Suppressor macrophage treated with lipopolysaccharide for 4 hours (primary cell): ENCODE measurements at places on chromosomes 12 and 14.

GRCh38 chr12:9449181-9449580 is 158.5 kb downstream of the KLRB1 start:
- DNase-seq: peak; percentile 19

GRCh38 chr12:123254853-123255446 is 16.7 kb downstream of the CDK2AP1 start:
- no peak for DNase-seq

GRCh38 chr14:104090071-104090748 is 4.7 kb downstream of the ASPG start:
- no peak for DNase-seq

DNA sequence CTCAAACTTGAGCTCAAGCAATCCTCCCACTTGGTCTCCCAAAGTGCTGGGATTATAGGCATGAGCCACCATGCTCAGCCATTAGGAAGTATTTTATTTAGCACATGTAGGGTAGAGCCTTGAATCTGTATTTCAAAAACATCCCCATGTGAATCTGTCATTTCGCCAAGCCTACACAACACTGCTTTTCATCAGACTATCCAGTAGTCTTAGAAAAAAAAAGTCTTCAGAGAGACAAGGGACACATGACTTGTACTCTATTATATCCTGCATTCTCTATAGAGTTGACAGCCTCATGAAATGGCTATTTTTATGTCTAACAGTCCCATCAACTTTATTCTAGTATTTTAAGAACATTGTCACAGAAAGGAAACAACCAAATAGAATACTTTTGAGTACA is 35.4 kb downstream of the TM7SF3 start:
- DNase-seq: no peak

DNA sequence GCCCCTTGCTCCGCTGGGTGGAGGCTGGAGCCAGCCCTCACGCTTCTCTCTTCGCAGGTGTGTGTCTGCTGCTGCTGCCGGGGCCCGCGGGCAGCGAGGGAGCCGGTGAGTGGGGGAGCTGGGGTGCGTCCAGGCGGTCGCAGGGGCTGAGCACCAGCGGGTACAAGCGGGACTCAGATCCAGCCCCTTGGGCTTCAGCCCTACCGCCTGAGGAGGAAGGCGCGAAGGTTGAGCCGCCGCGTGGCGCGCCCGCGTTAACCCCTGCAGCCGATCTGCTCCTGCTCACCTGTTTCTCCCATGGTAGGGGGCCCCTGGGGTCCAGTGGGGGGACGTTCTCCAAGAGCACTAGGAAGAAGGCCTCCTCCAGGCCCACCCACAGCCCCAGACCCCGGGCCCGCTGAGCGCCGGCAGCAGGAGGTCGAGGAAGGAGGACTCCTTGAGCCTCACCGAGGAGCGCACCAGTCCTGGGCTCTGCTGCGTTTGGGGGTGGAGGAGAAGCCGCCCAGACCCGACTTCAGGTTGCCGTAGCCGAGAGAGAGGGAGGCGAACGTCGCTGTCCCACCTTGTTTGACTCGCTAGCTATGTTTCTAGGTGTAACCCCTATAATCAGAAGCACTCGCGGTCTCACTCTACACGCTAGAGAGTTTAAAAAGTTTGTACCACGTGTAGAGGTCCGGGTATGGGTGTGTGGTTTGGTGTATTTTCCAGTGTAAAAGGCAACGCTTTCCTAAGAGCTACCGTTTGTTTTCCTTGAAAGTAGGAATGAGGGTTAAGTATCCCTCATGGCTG is 834 bp downstream of the COCH start:
- DNase-seq: no peak

GRCh38 chr14:31435276-31435675 is 14.9 kb upstream of the HEATR5A start:
- DNase-seq: no peak

DNA sequence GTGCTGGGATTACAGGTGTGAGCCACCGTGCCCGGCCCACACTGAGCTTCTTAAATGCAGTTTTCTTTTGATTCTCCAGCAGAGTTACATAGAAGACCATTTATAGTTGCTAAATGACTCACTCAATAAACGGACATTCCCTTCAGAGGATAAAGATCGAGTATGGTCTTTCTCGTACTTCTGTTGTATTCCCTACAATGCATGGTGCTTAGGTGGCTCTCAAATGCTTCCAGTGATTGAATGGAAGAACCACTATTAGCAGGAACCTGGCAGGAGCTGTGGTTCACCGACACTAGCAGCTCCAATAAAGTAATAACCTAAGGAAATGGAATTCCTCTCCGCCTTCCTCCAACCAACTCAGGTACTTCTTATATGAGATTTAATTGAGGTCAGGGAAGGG is 3.9 kb upstream of the GPRC5A start:
- DNase-seq: no peak

GRCh38 chr14:90797451-90797850 is 18.8 kb downstream of the TTC7B start:
- DNase-seq: peak; percentile 24

- DNase-seq: no peak
Observed at GRCh38 chr12:119245904-119246494, 67.3 kb downstream of the HSPB8 start.

DNA sequence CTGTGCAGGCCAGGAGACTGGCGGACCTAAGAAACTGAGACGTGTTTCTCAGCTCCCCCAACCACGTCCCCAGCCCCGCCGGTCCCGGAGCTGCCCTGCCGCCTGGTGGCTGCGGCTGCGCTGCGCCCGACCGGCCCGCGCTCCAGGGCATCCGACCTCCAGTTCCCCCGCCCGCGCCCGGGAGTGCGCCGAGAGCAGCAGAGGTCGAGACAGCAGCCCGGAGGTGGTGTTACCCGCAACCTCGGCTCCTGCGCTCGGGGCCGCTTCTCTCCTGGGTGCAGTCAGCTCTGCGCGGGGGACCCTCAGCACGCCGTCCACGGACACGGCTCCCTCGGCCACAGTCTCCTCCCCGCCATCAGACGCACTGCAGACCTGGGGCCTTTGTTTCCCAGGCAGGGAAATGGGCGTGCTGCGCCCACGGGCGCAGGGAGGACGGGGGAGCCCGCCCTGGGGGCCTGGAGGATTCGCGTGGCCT is 21.6 kb upstream of the GPR132 start:
- peak; percentile 93 for DNase-seq

GRCh38 chr14:51277753-51278415 is 37.8 kb downstream of the TMX1 start:
- DNase-seq: no peak

DNA sequence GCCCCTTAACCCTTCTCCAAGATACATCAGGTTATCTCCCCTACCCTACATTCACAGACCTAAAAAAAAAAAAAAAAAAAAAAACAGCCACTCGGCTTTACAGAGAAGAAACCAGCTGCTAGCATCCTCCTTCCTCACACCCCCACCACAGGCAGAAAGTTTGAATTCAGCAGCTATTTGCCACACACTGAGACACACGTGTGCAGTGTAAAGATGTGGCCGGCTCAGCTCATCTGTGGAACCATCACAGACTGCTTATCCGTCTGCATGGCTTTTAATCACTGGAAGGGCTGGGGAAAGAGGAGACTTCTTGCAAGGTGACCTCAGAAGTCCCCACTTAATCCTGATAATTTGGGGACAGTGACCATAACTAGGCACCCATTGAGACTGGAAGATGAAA is 50.0 kb downstream of the VWF start:
- DNase-seq: peak; percentile 12

DNA sequence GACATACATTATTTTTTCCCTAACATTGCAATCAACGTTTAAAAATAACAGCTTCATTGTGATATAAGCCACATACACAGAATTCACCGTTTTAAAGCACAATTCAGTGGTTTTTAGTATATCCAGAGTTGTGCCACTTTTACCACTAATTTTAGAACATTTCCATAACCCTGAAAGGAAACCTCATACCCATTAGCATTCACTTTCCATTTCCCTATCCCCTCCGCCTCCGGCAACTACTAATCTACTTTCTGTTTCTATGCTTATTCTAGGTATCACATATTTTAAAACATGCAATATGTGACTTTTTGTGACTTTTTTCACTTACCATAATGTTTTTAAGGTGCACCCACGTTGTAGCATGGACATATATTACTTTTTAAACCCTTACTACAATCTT is 55.6 kb upstream of the ISM2 start:
- peak; percentile 85 for DNase-seq

DNA sequence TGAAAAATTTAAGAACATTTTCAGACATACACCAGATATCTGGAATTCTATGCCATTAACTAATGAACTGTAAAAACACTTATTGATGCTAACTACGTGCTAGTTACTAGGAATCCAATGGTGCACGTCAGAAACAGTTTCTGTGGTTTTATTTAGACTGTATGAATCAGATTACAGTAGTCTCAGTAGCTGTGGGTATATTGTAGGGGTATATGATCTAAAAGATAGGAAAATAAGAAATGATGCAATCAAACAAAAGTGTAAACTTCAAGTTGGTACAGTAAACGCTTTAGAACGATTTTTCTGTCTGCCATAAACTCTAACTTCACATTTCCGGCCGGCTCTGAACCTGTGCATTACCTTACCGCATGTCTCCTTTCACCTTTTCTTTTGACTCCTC is 2.3 kb downstream of the ABCC9 start:
- no peak for DNase-seq

DNA sequence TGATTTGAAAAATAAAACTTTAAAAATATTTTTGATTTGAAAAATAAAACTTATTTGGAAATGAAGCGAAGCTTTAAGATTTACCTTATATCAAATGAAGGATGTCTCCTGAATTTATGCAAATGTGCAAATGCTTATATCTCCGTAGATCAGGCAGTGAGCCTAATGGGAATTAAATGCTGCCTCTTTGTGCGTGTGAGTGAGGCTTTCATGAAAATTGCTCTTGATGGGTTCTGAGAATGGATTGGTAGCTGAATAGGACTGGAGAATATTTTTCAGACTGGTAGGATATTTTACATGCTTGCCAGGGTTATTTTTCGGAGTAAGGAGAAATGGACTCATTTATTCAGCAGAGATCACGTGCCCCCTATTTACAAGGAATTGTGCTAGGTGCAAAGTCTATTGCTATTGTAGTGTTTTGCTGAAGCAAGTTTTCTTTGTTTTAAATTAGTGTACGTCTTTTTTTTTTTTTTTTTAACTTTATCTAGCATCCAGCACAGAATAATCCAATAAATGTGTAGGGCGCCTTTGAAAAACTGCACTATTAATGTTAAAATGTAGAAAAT is 2.4 kb downstream of the VRK1 start:
- DNase-seq: no peak

DNA sequence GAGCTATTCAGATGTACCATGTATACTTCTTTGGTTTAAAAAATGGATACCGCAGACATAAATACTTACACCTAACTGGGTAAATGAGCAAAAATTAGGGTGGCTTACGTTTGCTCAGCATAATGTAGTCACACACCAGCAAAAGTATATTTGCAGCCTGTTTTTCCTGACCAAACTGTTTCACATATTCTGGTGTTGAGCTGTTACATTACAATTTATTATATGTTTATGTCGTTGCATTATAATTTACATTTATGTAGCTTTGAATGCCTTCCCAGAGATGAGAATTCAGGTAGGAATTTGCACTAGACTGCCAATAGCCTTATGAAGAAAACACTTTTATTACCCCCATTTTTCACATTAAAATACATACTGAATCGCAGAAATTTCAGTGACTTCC is 183.3 kb downstream of the PTPRO start:
- no peak for DNase-seq

GRCh38 chr12:2690348-2691005 is 104.3 kb upstream of the FKBP4 start:
- DNase-seq: no peak

DNA sequence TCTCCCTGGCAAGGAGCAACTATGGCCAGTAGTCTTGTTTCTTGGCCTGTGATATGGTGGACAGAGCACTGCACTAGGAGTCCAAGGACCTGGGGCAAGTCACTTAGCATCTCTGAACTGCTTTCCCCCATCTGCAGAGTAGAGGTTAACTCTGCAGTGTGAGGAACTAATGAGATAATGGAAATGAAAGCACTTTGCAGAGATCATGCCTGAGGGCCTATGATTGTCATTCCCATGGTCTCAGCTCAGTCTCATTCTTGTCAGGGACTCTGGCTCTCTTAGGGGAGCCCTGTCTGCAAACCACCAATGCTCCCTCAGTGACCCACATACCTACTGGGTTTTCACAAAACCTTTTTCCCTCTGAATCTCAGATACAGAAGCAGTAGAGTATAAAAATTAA is 6.5 kb upstream of the PNMA1 start:
- no peak for DNase-seq

DNA sequence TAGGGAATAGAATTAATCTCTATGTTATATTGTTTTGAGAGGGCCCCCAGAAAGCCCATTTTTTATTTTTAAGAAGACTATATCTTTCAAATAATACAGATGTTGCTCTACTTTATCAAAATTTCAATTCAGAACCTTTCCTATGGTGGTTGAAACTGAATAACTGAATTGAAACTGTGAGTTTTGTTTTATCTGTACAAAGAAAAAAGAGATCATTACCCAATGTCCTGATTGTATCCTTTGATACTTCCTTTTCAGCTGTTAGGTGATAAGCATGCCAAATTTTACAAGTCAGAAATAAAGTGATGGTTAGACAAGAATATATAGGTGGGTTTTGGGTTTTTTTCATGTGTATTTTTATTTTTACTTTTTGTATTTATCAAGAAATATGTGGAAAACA is 1293.1 kb upstream of the USP15 start:
- DNase-seq: no peak

- DNase-seq: no peak
Observed at GRCh38 chr12:112304436-112304835, 77.8 kb downstream of the HECTD4 start.

GRCh38 chr12:54981796-54982195 is 2.8 kb downstream of the TESPA1 start:
- DNase-seq: no peak

- DNase-seq: no peak
Observed at GRCh38 chr12:102694903-102695302, 214.5 kb upstream of the IGF1 start.

DNA sequence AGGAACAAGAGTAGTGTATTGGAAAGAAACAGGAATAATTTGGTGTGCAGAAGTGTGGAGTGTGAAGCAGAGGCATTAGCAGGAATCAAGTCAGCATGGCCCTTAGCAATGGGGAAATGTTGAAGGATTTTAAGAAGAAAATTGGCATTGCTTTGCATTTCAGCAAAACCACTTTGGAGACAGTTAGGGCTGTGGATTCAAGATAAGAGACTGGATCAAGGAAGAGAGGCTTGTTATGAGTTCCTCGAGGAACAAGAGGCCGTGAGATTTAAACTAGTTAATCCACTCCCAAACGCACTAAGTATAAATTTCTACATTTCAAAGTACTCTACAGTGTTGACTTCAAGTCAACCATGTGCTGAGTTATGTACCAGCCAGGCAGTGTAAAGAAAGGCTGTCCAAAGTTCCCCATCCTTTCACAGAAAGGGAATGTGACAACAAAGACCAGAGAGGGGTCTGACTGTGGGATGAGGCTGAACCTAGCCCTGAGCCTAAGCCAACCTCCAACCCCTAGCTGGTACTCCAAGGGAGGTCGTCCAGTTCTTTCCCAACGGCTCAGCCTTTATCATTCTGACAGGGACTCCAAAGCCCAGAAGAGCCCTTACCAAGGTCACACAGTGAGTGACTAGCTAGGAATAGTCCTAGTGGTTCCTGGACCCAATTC is 91.2 kb upstream of the BMP4 start:
- no peak for DNase-seq

- peak; percentile 47 for DNase-seq
Observed at GRCh38 chr12:92130999-92131398, 14.6 kb downstream of the BTG1 start.

GRCh38 chr12:12796928-12797793 is 11.7 kb downstream of the APOLD1 start:
- no peak for DNase-seq
